ENCODE measurements at places on chromosomes 6 and 20.

GRCh38 chr6:106574741-106575458, 54.4 kb downstream of the RTN4IP1 start:
- DNase-seq = no peak

GRCh38 chr6:129662980-129663431, 47.0 kb downstream of the ARHGAP18 start:
- DNase-seq = no peak

- no peak for DNase-seq
Observed at GRCh38 chr6:117498159-117498558, 15.7 kb downstream of the DCBLD1 start.

DNA sequence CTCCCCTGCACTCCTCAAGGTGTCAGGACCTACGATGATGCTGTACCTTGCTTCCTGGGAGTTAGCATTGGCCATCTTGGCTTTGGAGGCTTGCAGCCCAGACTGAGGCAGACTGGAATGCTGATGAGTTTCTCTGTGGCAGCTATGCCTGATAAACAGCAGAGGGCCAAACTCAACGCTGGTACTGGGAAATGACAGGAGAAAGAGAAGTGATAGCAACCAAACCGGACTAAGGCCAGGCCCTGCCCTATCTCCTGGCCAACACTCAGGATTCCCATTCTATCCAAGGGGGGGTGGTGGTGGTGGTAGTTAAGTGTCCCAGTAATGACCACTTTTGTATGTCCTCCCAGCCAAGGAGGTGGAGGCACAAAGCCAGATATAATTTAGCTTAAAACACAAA, 90.0 kb upstream of the DTNBP1 start:
- no peak for DNase-seq

- DNase-seq = no peak
Observed at GRCh38 chr20:22248051-22248667, 336.2 kb downstream of the FOXA2 start.

DNA sequence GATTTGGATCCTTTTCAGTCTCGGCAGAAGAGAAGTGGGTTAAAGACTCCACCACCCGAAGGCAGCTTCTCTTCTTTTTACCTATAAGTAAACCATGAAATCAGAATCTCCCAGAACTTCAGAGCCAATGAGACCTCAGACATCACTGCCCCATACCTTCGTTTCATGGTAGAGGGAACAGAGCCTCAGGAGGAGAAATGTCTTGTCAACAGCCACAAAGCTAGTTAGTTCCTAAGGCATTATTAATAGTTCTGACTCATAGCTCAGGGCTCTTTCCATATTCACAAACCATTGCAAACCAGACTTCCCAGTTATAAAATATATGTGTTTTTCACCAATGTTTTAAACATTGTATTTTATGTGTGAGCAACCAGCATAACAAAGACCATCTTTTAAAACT, 118.7 kb upstream of the RIPOR2 start:
- DNase-seq = no peak

- DNase-seq = no peak
Observed at GRCh38 chr20:40565001-40565681, 123.9 kb downstream of the MAFB start.

DNA sequence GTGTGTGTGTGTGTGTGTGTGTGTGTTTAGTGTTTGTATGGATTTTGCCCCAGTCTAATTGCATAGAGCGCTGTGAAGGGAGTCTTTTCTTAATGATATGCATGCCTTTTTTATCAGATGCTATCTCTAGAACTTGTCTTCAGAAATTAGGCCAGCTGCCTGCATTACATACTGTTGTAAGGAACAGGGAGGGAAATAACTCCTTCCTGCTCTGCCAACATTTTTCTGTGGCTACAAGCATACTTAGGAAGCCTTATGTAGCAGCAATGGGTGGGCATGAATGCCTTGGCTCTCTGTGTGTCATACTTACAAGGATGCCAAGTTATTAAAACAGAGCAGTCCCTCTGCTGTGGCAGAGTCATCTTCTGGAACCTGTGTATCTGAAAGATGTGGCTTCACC, 8.0 kb upstream of the COL21A1 start:
- no peak for DNase-seq

DNA sequence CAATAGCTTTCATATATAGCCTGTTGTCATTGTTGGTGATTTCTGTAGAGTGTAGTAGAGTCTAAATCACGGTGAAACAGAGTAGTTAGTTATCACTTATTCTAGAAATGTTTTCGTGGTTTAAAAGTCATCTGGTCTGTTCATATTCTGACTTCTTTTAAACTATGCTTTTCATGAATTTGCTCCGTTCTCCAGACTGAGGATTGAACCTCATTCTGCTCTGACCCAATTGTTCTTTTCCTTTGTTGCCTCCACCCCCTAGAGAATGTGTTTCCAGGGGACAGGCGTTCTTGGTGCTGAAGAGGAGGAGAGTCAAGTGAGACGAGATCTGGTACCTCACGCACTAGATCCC, 748 bp upstream of the ZNF292 start:
- DNase-seq = no peak

GRCh38 chr20:59835448-59836395, 97.7 kb downstream of the SYCP2 start:
- DNase-seq = no peak

- no peak for DNase-seq
Observed at GRCh38 chr6:128425856-128426255, 94.5 kb downstream of the PTPRK start.

- DNase-seq = no peak
Observed at GRCh38 chr6:364609-365540, 26.7 kb upstream of the IRF4 start.

- DNase-seq = no peak
Observed at GRCh38 chr6:49052901-49053300, 410.2 kb downstream of the MMUT start.

GRCh38 chr6:85672623-85673022, 29.9 kb upstream of the SYNCRIP start:
- DNase-seq = no peak

- no peak for DNase-seq
Observed at GRCh38 chr6:21935561-21936028, 342.0 kb downstream of the SOX4 start.

- DNase-seq = no peak
Observed at GRCh38 chr6:153662982-153663381, 376.1 kb upstream of the OPRM1 start.

DNA sequence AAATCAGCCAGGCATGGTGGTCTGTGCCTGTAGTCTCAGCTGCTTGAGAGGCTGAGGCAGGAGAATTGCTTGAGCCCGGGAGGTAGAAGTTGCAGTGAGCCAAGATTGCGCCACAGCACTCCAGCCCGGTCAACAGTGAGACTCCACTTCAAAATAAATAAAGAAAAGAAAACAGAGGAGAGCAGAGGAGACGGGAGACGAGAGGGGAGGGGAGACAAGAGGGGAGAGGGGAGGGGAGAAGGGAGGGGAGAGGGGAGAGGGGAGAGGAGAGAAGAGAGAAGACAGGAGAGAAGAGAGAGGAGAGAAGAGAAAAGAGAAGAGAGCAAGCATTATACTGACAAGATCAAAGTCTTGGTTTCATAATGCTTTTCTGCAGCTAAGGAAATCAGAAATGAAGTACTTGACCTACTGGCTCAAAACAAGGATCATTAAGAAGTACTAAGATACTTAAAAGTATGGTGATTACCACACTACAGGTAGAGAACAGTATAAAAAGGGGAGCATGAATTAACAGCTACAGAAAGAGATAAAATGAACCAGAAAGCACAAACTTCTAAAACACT, 30.5 kb downstream of the FAM8A1 start:
- DNase-seq = no peak

GRCh38 chr20:17657898-17658647, 24.0 kb downstream of the RRBP1 start:
- DNase-seq = no peak

- DNase-seq = no peak
Observed at GRCh38 chr6:163786995-163787671, 372.6 kb downstream of the QKI start.

DNA sequence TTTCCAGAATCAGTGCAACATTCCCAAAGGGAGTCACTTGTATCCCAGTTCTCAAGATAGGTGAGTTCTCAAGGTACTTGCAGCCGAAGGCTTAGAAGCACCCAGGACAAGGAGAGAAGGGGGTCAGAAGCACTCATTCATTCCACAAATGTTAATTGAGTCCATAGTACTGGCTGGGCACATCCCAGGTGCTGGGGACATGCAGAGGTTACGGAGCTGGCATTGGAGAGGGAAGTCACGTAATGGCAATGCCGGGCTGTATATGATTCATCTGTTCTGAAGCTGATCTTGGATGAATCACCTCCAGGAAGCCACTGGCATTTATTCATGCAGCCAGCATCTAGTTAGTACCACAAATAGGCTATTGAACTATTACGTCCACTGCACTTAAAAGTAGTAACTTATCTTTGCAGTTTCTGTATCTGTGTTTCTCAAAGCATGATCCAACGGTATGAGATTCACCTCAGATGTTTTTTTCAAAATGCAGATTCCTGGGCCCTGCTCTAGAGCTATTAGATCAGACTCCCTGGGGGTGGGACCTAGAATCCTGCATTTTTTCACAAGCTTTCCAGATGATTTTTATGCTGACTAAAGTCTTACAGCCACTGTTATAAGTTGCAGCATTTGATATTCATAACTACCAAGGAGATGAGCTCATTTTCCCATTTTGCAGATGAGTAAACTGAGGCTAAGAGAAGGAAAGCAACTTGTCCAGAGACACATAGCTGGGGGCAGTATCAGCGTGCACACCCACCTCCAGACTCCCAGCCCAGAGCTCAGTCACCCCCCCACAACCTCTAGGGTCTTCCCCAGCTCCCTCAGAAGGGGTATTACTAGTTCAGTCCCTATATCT, 44.1 kb upstream of the ID1 start:
- no peak for DNase-seq

- no peak for DNase-seq
Observed at GRCh38 chr20:40441771-40442170, 247.3 kb downstream of the MAFB start.

GRCh38 chr20:62951896-62952372, 575 bp upstream of the SLC17A9 start:
- DNase-seq = no peak

DNA sequence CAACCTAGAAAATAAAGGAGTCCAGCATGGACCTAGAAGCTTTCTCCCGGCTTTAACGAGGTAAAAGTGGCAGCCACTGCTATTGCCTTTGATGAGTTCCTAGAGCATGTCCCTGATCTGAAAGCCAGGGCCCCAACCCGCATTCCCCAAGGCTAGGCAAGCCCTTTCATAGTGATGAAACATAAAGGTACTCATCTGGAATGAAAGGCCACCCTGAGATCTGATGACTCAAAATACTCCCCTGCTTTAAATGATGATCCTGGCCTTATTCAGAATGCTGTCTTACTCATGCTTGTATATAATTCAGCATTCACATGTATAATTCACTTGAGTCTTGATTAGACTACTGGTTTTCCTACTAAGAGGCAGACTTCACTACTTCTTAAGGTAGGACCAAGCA, 21.3 kb downstream of the TTPAL start:
- DNase-seq = peak; percentile 23

DNA sequence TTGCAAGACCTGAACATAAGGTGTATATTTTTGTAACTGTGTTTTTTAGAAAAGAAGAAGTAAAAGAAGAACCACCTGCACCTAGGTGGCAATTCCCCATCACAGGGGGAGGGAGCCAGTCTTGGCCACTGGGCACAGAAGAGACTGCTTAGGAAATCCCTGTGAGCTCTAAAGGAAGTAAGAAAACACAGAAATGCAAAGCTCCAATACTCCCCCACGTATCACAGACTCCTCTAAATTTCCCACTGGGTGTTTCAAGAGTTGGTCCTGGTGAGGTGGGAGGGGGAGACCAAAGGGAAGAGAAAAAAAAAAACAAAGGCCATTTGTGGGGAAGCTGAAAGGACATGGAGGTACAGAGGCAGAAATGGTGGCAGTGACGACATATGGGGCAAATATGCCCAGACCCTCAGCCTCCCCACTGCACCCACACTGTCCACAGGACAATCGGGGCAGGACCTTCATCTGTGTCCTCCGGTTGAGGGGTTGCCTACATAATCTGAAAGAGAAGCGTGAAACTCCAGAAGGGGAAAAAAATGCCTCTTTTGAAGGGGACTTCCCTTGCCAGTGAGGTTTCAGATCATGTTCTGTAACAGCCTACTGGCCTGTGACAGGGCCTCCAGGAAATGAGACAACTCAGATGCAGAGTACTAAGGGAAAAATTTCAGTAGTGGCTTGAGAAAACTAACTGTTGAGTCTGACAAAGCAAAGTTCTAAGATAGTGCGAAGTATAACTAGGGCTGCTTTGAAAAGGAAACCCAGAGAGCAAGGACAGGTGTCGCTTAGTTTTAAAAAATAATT, 226.2 kb upstream of the MARCKS start:
- DNase-seq = peak; percentile 16

DNA sequence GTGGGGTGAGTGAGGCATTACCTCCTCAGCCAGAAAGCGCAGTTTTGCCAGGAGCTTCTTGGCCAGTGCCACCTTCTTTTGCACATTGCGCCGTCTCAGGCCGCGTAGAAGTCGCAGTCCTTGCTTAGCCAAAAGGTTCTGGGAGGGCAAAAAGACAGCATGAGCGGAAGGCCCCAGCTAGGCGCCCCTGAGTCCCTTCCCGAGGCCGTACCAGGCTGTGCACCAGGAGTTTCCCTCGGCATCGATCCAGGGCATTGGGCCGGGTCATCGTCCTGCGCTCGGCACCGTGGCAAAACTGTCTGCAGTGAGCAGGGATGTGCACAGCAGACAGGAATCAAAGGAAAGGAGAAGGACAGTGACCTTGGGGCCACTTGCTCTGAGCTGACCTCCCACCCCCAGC, 20.2 kb upstream of the SPAG4 start:
- no peak for DNase-seq

DNA sequence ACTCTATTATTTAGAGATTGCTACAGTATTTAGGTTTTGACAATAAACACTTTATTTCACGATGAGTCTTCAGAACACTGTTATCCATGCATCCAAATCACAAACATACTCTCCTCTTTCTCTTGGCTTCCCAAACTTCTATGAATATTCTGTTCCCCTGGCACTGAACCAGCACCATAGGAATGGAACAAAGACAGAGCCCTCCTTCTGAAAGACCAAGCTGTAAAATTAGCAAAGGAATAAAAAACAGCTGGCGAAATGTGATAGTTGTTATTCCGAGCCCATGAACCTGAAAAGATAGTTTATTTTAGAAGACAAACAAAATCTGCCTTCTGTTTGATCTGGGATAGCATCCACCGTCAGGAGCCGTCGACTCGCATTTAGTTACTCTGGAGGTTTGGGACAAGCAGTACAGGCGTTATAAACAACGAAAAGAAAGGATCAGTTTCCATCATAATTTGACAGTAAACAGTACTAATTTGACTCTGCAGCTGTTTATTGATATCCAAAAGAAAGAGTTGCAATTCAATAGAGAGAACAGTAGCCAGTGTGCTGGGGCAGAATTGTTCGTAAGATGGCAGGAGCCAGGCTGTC, 161.4 kb downstream of the CLIC5 start:
- no peak for DNase-seq

- DNase-seq = no peak
Observed at GRCh38 chr20:19748681-19749080, 9.4 kb upstream of the RIN2 start.

- no peak for DNase-seq
Observed at GRCh38 chr20:35572838-35573237, 31.0 kb downstream of the ERGIC3 start.

GRCh38 chr6:138869398-138869797, 73.5 kb downstream of the ECT2L start:
- DNase-seq = no peak

Data from activated CD4-positive, alpha-beta T cell treated with anti-CD3 and anti-CD28 coated beads, Interleukin-2, amount 50 U/mL, for 24 hours (primary cell).